ENCODE measurements at places on chromosomes 1 and 21.

GRCh38 chr1:54476530-54477109 lies 70.4 kb upstream of the SSBP3 start:
- DNase-seq: no peak

- DNase-seq: no peak
Observed at GRCh38 chr1:166933633-166934032, 41.7 kb downstream of the ILDR2 start.

GRCh38 chr21:44780767-44781459 lies 20.7 kb downstream of the UBE2G2 start:
- DNase-seq: no peak

GRCh38 chr1:108747171-108747850 lies 837 bp downstream of the STXBP3 start:
- DNase-seq: peak; percentile 34

GRCh38 chr1:62746086-62746808 lies 37.7 kb upstream of the ATG4C start:
- no peak for DNase-seq
